ENCODE measurements at places on chromosomes 7 and 10. TPM values are rescaled to one million over a fixed set of nuclear protein-coding genes. Genes with fewer than 3 reads are reported as not detected.

The HHEX gene
- 66.9 TPM for total RNA-seq

DNA sequence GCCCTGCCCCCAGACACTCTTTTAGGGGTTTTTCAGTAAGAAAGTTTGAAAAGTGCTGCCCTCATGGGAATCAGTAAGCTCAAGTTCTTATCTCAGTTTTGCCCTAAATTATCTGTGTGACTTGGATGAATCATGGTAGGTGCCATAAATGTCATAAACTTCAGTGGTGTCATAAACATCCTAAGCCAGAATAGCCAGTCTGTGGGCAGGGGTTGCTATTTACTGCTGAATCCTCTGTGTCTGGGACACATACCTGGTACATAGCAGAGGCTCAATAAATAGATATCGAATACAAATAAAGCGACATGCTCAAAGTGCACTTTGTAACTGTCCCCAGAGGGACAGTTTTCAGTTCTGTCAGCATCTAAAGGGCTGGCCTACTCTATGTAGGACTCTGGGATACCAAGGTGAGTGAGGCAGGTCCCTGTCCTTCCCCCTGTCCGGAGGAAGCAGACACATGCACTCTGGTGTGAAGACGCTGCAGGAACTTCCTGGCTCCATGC lies 502.1 kb downstream of the RPS24 start:
- no peak for DNase-seq

DNA sequence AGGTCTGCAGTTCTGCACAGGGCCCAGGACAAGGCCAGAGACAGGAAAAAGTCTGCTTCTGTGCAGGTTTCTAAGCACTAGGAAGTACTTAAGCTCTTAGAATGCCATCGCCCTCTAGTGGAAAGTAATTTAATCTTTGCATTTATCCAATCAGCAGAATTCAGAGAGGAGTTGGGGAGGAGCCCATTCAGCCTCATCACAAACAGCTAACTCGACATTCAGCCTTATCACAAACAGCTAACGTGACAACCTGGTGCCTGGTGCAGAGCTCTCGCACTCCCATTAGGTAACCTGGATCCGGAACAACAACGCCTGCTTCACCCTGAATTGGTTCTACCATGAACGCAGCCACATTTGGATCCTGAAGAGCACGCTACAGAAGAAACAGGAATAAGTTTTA lies 15.2 kb downstream of the OAT start:
- DNase-seq: peak; percentile 90

DNA sequence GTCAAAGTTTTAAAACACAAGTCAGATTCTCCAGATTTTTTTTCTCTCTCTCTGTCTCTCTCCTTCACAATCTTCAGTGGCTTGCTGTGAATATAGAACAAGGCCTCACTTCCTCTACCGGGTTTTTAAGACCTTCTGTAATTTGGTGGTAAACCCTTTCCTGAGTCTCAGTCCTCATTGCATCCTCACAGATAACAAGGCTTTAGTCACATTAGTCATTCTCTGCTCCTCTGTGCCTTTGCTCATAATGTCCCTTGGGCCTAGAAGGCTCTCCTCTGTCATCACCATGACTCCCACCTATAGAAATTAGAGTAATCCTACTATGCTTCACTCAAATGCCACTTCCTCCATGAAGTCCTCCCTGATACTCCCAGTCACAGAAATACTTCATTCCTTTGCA lies 172.7 kb upstream of the HPS1 start:
- DNase-seq: no peak

GRCh38 chr10:12823328-12823727 lies 178.2 kb downstream of the CCDC3 start:
- no peak for DNase-seq

Measured in dermis blood vessel endothelial cell (primary cell).